NCI-H1105 treated with DMSO at 0.1 percent for 48 hours (cell line): ENCODE measurements at places on chromosomes 12 and 14.

- no peak for DNase-seq
Observed at GRCh38 chr12:65754290-65754689, 70.0 kb upstream of the HMGA2 start.

DNA sequence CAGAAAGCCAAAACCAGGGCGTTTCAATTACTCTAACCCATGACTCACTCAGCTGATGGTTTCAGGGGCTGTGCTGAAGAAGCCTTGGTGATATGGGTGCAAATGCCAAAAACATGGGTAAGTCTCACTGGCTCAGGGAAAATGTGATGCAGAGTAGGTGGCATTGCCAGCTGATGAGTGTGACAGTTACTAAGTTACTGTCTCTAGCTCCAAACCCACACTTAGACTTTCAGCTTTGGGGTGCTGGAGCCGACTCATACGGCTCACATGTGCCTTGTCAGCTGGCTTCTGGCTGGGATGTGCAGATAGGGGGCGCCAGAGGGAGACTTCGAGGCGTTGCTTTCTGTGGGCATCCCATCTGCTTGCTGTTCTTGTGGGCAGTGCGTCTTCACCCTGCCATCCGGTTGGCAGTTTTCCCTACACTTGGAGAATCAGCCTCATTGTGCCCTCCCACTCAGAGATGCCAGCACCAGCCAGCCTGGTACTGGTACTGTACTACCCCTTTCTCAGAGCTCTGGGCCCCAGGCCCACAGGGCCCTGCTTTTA is 11.1 kb upstream of the KRT7 start:
- no peak for DNase-seq

- no peak for DNase-seq
Observed at GRCh38 chr12:51955702-51956101, 4.2 kb downstream of the ACVR1B start.

- no peak for DNase-seq
Observed at GRCh38 chr12:45284096-45284901, 68.4 kb downstream of the ANO6 start.

- no peak for DNase-seq
Observed at GRCh38 chr12:92425165-92425564, 277.6 kb upstream of the PLEKHG7 start.

DNA sequence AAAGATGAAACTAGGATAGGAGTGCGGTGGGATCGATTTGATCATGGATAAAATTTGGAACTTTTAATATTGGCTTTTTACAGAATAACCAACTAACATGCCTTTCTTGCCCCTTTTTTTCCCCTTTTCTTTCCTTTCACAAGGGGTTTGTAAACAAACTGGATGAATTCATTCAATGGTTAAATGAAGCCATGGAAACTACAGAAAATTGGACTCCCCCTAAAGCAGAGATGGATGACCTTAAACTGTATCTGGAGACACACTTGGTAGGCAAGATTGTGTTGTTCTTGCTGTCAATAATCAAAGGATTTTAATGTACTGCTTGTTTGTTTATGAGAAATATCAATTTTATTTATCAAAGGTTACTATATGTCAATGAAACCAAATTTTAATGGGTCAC is 247.9 kb downstream of the AKAP6 start:
- DNase-seq: no peak

DNA sequence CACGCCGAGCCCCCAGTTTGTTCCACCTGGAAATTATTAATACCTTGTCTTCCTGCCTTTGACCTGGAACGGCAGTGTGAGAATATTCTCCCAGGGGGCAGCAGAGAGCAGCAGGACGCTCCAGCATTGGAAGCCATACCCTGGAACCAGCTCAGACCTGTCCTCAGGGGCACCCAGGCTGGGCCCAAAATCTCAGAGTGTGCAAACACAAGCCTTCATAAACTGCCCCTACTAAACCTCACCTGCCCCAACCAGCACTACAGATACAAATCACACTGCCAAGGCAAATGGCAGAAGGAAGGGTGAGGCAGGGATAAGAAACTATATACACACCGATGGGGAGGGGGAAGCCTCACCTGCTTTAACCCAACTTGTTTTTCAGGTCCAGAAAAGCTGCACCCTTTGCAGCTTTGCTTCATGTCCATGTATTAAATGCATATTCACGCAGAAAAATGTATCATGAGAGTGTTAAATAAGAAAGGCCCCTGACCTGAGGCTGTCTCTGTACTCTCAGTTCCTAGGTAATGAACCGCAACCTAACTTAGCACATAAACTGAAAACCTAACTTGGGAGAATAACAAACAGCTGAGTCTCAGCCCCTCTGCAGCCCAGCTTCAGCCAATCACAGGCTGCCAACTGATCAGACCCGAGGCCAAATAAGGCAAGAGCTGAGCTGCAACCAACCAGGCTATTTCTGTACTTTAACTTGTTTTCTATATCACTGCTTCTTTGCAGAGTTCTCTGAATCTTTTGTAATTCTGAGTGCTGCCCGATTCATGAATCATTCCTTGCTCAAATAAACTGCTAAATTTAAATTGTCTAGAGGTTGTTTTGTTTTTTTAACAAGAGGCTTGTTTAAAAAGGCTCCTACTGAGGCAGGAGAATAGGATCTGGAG is 130.1 kb downstream of the SPTSSA start:
- peak; percentile 38 for DNase-seq

DNA sequence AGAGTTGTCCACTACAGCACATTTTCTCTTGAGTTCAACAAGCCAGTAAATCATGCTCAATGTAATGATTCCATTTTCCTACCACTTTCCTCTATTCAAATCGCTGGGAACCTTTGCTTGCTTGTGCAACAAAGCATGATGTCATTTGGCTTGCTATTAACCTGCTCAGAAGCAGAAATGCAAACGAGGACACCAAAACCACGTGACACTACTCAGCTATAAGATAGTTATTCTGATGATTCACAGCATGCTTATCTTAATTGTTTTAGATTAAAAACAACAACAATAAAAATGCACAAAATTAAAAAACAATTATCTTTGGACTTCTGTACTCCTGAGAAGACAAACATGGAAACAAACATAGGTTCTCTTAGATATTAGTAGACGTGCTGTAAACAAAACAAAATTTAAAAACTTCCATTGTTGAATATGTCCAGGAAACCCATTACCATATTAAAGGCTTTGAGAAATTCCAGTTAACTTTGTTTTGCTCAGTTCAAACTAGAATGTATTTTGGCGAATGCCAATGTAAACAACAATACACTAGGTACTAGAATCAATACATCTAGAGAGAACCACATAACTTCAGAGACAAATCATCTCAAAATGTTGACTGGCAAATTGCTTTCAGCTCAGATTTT is 77.5 kb upstream of the KRAS start:
- DNase-seq: no peak

DNA sequence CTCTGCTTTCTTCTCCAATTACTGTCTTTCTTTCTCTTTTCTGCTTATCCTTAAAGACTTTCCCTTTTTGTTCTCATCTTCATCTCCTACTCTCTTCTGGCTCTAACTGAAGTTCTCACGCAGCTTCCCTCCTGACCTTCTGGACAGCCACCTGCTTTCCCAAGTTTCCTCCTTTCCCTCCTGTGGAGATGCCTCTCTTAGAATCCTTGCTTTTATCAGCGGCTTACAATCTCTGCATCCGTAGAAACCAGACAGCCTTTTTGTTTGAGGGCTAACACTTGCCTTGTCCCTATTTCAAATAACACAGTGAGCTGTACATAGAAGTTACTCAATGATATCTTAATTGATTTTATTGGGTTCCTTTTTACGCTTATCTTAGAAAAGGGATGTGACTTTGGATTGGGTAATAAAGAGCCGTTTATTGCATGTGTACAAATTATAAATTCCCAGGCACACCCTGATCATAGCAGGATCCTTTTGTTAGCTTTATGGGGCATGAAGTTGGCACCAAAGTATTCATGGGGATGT is 2.1 kb upstream of the LGALS3 start:
- no peak for DNase-seq

GRCh38 chr12:57027011-57027804 is 10.9 kb upstream of the TAC3 start:
- no peak for DNase-seq
